ENCODE measurements at places on chromosomes 4 and X. TPM values are rescaled to one million over a fixed set of nuclear protein-coding genes. Genes with fewer than 3 reads are reported as not detected.

Gene GABRB1
- not detected for total RNA-seq

Gene SLC25A31
- not detected for total RNA-seq

Gene USP17L11
- total RNA-seq, result not detected

Gene GPR78
- not detected for total RNA-seq

Gene UGT2B11
- 0.21 TPM for total RNA-seq

Gene USP17L17
- total RNA-seq, result not detected

Gene RGN
- not detected for total RNA-seq

Gene ODAPH
- not detected for total RNA-seq

Gene IL2RG
- total RNA-seq, result 0.15 TPM

Gene NELFA
- total RNA-seq, result 23.5 TPM

Gene PNMA3
- 0.14 TPM for total RNA-seq

Gene IL3RA
- total RNA-seq, result 0.17 TPM
